AML-193 (cell line): ENCODE measurements at places on chromosomes 5 and 9.

DNA sequence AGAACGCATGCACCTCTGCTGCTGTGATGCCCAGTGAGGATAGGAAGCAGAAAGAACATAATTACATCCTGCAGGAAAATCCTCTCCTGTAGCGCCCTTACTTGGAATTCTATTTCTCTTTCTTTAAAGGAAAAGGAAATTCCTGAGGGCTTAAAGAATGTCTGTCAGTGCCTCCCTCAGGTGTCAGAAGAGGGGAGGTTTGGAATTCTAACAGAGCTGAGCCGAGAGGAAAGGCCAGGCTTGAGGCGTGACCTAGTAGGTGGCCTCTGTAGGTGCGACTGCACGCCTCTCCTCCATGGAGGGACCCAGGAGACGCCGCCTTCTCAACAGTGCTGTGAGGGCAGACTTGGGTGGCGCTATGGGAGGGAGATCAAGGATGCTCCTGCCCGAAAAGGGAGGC, 55.9 kb upstream of the ERCC6L2 start:
- DNase-seq, result no peak

DNA sequence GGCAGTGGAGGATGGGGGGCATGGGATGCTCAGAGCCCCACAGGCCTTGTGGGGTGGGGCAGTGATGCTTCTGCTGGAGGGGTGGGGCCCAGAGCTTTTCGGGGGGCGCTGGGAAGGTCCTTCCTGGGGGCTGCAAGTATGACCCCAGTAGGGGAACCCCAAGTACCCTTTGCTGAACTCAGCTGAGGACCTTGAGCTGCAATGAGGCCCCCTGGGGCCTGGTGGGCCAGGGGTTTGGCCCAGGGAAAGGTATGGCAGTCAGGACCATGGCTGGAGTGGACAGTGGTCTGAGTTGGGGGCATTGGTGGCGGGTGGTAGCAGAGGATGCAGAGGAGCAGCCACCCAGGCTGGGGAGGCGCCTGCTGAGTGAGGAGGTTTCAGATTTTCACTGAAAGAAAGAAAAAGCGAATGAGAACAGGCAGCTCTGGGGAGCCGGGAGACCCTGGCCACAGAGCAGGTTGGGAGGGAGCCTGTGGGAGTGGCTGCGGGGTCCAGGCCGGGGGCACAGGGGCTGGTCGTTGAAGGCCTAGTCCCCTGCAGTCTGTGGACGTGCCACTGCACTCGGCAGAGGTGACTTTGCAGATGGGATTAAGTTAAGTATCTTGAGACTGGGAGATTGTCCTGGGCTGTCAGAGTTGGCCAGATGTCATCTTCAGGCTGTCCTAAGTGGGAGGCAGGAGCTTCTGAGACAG, 19.2 kb downstream of the WNK2 start:
- no peak for DNase-seq

- no peak for DNase-seq
Measured at GRCh38 chr9:70192707-70193106, 66.1 kb upstream of the SMC5 start.

DNA sequence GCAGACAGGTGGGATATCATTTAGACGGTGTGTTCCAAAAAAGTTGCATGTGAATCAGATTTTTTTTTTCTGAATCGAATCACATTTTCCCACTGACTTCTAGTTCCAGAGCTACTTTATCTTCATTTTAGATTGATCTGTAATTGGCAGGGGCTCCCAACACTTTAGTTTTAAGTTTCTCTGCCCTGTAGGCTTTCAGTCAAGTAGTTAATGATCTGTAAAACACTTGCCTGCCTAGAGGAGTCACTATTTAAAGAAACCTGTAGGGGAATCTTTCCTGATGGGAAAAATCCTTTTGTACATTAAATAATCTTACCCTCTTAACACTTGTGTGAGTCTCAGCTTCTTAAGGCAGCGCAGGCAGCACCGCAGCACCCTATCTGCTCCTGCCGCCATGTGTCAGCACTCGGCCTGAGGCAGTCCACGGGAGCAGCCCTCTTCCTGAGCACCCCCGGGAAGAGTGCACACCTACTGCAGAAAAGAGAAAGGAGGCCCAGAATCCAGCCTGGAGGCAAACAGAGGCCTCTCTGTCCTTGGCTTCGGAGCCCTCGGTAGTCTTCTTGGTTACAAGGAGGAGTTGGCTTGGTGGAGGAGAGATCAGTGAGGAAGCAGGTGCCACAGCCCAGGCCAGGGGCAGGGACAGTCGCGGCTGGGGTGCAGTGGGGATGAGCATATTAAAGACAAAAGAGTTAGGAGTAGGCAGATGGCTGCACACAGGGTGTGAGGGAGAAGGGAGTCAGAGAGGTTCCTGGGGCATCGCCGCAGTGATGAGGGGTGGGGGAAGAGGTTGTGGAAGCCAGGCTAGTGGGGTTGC, 209.3 kb downstream of the GAPVD1 start:
- DNase-seq, result no peak

DNA sequence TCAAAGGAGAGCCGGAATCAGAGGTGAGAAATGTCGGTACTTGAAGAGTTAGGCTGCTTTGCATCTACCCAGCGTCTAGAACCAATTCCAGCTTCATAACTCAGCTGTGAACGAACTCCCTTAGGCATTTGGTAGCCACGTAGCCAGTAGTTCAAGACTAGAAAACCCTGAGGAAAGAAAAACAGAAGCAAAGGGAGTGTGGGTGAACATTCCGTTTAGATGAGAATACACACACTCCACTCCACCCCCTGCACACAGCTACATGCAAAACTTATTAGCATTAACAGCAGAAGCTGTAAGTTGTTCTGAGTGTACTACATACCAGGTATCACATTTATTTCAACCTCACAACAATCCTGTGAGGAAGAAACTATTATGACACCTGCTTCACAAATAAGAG, 78.3 kb downstream of the SMIM23 start:
- DNase-seq, result no peak
